ENCODE measurements at places on chromosomes 3 and 15.

DNA sequence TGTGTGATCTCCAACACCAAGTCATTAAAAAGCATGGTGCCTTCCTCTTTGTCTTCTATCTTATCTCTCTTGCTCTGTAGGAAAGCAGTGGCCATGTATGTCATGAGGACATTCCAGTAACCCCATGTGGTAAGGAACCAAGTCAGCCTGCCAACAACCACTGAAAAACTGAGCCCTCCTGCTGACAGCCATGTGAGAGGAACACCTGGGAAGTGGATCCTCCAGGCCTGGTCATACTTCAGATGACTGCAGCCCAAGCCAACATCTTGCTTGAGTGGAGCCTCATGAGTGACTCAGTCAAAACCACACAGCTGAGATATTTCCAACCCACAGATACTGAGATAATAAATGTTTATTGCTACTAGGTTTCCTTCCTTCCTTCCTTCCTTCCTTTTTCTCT lies 597.3 kb downstream of the ZIC1 start:
- DNase-seq, result peak; percentile 63

GRCh38 chr15:56759450-56759845 lies 26.1 kb upstream of the ZNF280D start:
- DNase-seq, result peak; percentile 65

DNA sequence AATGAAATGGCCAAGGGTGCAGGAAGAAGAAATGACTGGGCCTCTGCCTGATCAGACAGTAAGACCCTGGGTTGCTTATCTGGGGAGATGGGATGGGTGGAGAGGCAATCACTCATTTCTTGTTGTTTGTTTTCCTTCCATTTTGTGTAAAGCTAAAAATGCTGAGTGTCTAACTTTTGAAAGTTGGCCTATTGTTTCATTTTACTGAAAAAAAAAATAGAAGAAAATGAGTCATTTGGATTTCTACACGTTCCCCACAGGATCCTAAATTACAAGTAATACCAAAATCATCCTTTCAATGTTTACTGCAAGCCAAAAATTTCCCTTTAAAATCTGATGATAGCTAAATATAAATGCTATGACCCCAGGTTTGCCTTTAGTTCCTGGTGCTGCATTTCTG lies 30.6 kb downstream of the PTX3 start:
- DNase-seq, result peak; percentile 56

GRCh38 chr3:129058441-129059200 lies 2.0 kb upstream of the GP9 start:
- no peak for DNase-seq

GRCh38 chr15:38090223-38090622 lies 155.8 kb downstream of the TMCO5A start:
- DNase-seq, result no peak
